ENCODE measurements at places on chromosomes 5 and 9.
A peak's percentile ranks its signal among the peaks of the same experiment; 100 is the strongest.

GRCh38 chr9:90420211-90420610 is 222.4 kb downstream of the DIRAS2 start:
- peaks cover 7% of the 10 kb centered on the region for H3K4me1 ChIP-seq
- H3K27ac ChIP-seq = no peak overlapping the region
- no peak for DNase-seq

GRCh38 chr9:118809160-118809625 is 560.0 kb downstream of the BRINP1 start:
- no peaks in the 10 kb centered on the region for H3K4me1 ChIP-seq
- DNase-seq = no peak
- no peak overlapping the region for H3K4me3 ChIP-seq
- H3K36me3 ChIP-seq = no peaks in the 10 kb centered on the region
- H3K27me3 ChIP-seq = no peaks in the 10 kb centered on the region
- H3K27ac ChIP-seq = no peak overlapping the region

GRCh38 chr5:149129181-149129580 is 12.1 kb upstream of the ABLIM3 start:
- H3K4me1 ChIP-seq = peaks cover 93% of the 10 kb centered on the region
- no peaks in the 10 kb centered on the region for H3K27me3 ChIP-seq
- H3K27ac ChIP-seq = peak overlapping the region; percentile 94
- H3K36me3 ChIP-seq = no peaks in the 10 kb centered on the region

GRCh38 chr5:116563736-116564308 is 10.8 kb downstream of the SEMA6A start:
- no peak overlapping the region for H3K27ac ChIP-seq
- DNase-seq = no peak
- no peak overlapping the region for H3K4me3 ChIP-seq
- no peaks in the 10 kb centered on the region for H3K4me1 ChIP-seq

GRCh38 chr5:142725231-142726187 is 39.6 kb upstream of the FGF1 start:
- H3K27me3 ChIP-seq = no peaks in the 10 kb centered on the region
- no peaks in the 10 kb centered on the region for H3K36me3 ChIP-seq
- DNase-seq = no peak

DNA sequence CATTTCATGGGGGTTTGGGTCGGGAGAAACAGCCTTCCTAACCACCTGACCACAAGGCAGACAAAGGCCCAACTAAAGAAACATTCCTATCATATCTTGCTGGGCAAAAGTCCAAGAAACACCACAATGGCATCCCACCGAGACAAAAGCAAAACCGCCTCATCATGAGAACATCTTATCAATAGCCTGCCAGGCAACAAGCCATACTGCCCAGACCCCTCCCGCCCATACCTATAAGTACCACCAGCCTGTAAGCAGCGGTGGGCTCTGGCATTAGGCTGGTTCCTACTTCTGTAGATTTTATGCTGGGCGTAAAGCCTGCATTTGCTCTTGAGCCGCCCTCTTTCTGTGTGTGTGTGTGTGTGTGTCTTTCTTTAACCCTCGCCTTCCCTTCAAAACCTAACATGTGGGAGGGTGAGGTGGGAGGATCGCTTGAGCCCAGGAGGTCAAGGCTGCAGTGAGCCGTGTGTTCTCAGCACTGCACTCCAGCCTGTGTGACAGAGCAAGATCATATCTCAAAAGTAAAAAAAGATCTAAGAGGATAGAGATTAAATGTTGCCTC is 56.9 kb downstream of the PDE6A start:
- no peaks in the 10 kb centered on the region for H3K36me3 ChIP-seq
- DNase-seq = peak; percentile 68
- H3K27me3 ChIP-seq = no peaks in the 10 kb centered on the region

GRCh38 chr5:72108202-72109061 is 1.2 kb downstream of the MAP1B start:
- H3K4me1 ChIP-seq = peaks cover 20% of the 10 kb centered on the region
- peak; percentile 66 for DNase-seq
- H3K27ac ChIP-seq = peak overlapping the region; percentile 69
- peaks cover 5% of the 10 kb centered on the region for H3K36me3 ChIP-seq
- H3K27me3 ChIP-seq = no peaks in the 10 kb centered on the region

DNA sequence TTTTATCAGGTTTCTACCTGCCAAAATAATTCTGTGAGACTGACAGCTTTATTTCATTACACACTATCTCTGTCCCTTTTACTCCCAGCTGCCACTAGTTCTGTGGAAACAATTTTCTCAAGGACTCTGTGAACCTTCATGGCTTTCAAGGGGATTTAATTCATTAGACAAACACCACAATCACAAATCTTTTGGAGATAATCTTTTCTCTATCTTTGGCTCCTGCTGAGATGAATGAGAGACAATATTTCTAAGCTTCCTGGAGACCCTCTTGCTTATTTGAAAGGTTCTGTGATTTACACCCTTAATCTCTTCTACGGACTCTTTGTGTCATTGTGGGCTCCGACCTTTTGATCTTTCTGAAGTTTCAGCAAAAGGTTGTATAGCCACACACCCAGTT is 222.6 kb downstream of the PRDM9 start:
- no peak overlapping the region for H3K27ac ChIP-seq
- no peaks in the 10 kb centered on the region for H3K27me3 ChIP-seq
- no peak overlapping the region for H3K4me3 ChIP-seq
- no peaks in the 10 kb centered on the region for H3K36me3 ChIP-seq
- H3K4me1 ChIP-seq = no peaks in the 10 kb centered on the region

GRCh38 chr5:145983446-145983845 is 47.1 kb downstream of the SH3RF2 start:
- H3K4me1 ChIP-seq = peaks cover 37% of the 10 kb centered on the region
- no peaks in the 10 kb centered on the region for H3K27me3 ChIP-seq
- no peaks in the 10 kb centered on the region for H3K36me3 ChIP-seq
- no peak for DNase-seq

DNA sequence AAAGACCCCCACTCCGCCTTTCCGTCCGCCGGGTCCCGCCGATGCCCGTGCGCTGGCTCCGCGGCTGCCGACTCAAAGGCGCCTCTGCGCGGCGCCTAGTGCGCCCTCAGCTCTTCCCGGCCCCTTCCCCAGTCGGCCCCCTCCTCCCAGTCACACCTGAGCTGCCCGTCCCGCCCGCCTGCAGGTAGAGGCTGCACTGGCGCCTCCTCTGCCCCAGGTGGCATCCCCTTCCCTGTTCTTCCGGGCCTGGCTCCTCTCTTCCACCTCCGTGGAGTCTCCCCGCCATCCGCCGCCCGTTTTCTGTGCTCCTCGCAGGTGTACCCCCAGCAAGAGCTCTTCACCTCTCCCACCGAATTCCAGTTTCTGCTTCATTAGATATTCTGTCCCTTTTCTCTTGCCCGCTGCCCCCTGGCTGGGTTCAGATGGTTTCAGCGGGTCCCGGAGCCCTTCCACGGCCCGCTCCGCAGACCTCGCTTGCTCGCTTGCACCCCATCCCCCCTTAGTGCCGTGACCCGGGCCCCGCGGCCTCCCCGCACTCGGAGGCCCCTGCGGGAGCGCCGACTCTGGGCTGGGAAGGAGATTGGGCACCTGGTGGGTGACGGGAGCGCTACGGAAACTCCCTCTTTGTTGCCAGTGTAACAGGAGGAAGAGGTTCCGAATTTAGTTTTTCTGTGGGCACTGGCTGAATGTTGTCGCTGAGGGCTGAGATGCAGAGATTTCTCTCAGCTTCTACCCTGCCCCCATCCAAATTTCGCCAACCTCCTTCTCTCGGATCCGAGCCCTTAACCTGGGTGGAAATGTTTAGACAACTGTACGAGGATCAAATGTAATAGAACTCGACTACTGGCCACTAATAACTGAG is 809 bp downstream of the SLC44A1 start:
- no peaks in the 10 kb centered on the region for H3K27me3 ChIP-seq
- H3K4me1 ChIP-seq = peaks cover 25% of the 10 kb centered on the region
- peak; percentile 71 for DNase-seq
- no peaks in the 10 kb centered on the region for H3K36me3 ChIP-seq

DNA sequence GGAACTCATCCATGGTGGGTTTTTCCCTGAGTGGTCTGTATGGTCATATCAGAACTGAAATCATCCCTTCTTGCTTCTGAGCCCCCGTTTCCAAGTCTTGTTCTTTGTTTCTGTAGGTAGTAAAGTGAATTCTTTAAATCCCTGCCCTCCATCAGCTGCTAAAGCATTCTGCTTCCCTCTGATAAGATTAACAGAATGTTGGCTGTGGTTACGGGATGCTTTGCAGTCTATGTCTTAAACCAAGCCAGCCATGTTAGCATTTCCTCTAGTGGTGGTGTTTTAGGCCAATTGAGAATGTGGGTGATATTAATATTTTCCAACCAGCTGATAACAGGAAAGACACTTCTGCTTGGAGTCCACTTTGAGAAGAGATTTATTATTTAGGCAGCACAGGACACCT is 22.0 kb upstream of the KCNIP1 start:
- H3K4me1 ChIP-seq = 0 out of 2 replicates have a peak, but pooled peaks cover 10% of the 10 kb centered on the region
- H3K36me3 ChIP-seq = no peaks in the 10 kb centered on the region
- DNase-seq = no peak
- H3K27ac ChIP-seq = no peak overlapping the region
- H3K27me3 ChIP-seq = no peaks in the 10 kb centered on the region

- H3K27me3 ChIP-seq = no peaks in the 10 kb centered on the region
- H3K36me3 ChIP-seq = no peaks in the 10 kb centered on the region
- no peak overlapping the region for H3K4me3 ChIP-seq
- no peaks in the 10 kb centered on the region for H3K4me1 ChIP-seq
These were observed 35.3 kb downstream of the THBS4 start for GRCh38 chr5:80070338-80071056.
